SK-N-SH (cell line): ENCODE measurements at places on chromosomes 13 and 19. TPM values are rescaled to one million over a fixed set of nuclear protein-coding genes. Genes with fewer than 3 reads are reported as not detected.

DNA sequence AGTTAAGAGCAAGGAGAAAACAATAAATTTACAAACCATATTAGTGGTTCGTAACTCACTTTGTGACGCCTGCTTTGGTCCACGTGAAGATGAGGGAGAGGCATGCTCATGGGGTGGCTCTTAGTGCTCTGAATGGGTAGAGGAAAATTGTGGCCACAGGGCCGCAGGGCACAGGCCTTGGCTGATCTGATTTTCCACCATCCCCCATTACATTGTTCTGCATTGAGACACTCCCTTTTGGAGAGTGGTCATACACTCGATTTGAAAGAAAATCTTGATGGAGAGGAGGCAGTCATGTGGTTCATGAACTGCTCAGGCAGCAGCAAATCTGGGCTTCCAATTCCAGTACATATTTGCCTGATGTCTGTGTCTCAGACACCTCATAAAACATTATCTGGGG, 815.2 kb downstream of the UQCRFS1 start:
- no peak for DNase-seq

DNA sequence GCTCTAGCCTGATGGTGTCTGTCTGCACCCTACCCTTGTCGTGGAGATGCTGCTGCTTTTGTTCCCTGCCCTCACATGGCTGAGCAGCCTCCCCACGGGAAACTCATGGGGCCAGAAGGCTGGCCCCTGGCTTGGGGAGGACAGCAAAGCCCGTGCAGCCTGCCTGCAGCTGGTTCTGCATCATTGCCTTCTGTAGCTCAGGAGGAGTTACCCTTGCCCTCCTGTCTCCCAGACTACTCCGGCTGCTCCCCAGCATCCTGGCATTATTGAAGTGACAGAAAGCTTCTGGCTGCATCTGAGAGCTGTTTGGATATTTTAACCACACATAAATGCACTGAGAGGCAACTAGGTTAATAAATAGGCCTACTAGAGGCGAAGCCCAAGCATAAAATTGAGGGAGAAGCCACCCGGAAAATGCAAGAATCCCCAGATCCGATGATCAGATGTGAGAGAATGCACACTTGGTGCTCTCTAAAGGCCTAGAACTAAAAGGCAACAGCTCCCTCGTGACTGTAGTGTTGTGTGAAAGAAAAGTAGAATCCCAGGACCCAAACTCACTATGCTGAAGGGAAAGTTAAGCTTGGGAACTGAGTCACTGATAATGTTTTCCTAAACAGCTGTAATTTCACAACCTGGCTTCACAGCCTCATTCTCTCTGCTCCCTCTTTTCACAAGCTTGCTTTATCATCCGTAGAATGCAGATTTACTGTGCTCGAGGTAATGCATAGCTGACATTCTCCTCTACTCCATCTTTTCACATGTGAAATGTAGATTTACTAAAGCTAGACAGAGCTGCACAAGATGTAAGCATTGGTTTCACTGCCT, 110.8 kb downstream of the TNFRSF19 start:
- no peak for DNase-seq

- peak; percentile 5 for DNase-seq
Observed at GRCh38 chr13:90751026-90751425, 596.5 kb upstream of the MIR17HG start.

GRCh38 chr13:20363603-20364002, 131.5 kb upstream of the GJB6 start:
- no peak for DNase-seq

DNA sequence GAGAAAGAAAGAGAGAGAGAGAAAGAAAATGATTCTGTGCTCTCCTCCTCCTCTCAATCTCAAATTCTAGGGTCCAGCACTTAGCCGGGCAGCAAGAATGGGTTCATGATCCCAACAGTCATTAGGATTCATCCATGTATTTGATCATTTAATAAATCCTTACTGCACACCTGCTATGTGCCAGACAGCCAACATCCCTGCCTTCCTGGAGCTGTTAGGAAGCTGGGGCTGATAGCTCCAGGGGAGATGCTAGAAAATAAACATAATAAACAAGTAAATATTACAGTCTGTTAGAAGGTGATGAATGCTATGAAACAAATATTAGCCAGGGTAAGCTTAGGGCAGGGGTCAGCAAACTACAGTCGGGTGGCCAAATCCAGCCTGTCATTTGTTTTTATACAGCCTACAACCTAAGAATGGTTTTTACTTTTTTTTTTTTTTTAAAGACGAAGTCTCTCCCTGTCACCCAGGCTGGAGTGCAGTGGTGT, 9.9 kb upstream of the ACP7 start:
- DNase-seq, result no peak

Gene TNNT1
- 27.1 and 39.5 TPM in 2 replicates for polyA plus RNA-seq

Gene NANOS3
- 0.53 and 0.57 TPM in 2 replicates for polyA plus RNA-seq

Gene PPP1R13L
- 11.6 and 18.0 TPM in 2 replicates for polyA plus RNA-seq

Gene IZUMO4
- 4.6 and 10.3 TPM in 2 replicates for polyA plus RNA-seq

Gene ZNF540
- polyA plus RNA-seq, result 0.08 TPM in 2 replicates
